Dermis blood vessel endothelial cell (primary cell): ENCODE measurements at places on chromosomes 3 and 15. TPM values are rescaled to one million over a fixed set of nuclear protein-coding genes. Genes with fewer than 3 reads are reported as not detected.

TMC3 gene
- 0.05 TPM in 1 of 2 replicates, not detected in the other for total RNA-seq

CD276 gene
- 43.6 and 106 TPM in 2 replicates for total RNA-seq

CHRNB4 gene
- not detected in 2 replicates for total RNA-seq

ADIPOQ gene
- total RNA-seq: not detected in 2 replicates

CHST14 gene
- 11.7 and 19.7 TPM in 2 replicates for total RNA-seq

ADAMTSL3 gene
- total RNA-seq: 6.0 and 15.1 TPM in 2 replicates

TMEM40 gene
- not detected in 2 replicates for total RNA-seq
